ENCODE measurements at places on chromosomes 2 and 18. TPM values are rescaled to one million over a fixed set of nuclear protein-coding genes. Genes with fewer than 3 reads are reported as not detected.

- DNase-seq: no peak
Observed at GRCh38 chr2:160324917-160325316, 124.8 kb upstream of the ITGB6 start.

- DNase-seq: no peak
Observed at GRCh38 chr2:235498946-235499812, 5.3 kb downstream of the AGAP1 start.

DNA sequence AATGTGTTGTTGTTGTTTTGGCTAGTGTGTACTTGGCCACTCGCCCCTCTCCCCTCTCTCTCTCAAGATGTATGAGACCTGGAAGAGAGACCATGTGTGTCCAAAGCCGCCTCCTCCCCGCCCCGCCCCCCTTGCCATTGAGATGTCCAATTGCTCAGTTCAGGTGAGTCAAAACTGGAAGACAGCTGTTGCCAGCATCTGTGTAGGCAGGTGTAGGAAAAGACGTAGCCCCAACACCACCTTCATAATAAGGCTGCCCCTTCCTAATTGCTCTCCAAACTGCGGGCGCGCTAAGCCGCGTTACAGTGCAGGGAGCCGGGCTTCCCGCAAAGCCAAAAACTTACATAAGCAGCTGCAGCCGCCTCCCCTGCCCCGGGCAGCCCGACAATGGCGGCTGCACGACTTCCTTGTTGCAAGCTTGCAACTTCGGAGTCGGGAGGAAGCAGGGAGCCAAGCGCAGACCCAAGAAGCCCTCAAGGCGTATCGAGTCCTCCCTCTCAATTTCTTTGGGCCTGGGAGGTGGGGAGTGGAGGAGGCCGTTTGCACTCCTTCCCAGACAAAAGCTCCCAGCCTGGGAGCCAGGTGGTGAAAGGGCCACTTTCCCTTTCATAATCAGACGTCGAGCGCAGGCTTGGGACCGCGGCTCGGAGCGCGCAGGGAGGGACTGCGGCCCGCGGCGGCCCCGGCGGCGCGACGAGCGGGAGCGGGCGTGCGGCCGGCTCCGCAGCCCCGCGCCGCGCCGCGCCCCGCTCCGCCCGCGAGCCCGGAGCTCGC is 882 bp downstream of the ZBTB14 start:
- DNase-seq: peak; percentile 47

DNA sequence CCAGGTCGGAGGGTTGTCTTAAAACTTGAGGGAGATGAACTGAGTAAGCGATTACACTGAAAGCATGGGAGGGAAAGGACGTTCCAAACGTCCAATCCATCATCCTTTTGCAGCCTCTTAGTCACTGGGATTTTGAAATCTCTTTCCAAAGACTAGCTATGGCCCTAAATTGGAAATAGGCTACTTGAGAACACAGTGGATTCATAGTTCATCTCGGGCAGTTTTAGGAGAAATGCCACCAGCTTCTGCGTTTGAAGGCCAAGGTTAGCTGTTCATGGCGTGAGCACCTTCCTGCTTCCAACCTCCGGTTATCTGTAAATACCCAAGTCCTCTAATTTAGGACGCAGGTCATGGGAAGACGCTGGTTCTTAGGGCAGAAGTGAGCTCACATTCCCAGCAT is 821 bp upstream of the EML6 start:
- DNase-seq: no peak

DNA sequence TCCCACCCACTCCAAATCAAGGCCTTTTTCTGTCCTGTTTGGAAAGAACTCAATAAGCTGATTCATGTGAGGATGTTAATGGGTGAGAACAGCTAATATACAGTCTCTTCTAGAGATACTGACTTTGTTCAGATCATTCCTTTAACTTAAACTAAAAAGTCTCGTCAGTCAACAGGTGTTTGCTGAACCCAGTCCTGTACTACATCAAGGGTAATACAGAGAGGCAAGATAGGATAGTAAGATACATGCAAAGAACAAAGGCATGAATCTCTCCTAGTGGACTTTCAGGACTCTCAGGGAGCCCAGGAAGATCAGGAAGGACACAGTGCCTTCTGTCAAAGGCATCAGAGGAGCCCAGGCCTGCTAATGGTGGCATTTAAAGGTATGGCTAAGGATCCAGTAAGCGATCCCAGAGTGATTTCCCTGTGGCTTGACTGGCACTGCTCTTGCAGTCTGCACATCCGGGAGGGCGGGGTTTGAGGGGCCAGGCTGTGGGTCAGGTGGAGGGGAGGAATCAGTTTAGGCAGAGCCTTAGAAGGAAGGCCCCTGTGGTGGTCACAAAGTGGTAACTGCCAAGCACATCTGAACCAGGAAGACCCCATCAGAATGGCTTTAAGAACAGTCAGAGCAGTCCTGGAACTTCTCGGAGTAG is 54.0 kb downstream of the EPAS1 start:
- DNase-seq: no peak

- no peak for DNase-seq
Observed at GRCh38 chr2:119218478-119219064, 5.1 kb upstream of the STEAP3 start.

DNA sequence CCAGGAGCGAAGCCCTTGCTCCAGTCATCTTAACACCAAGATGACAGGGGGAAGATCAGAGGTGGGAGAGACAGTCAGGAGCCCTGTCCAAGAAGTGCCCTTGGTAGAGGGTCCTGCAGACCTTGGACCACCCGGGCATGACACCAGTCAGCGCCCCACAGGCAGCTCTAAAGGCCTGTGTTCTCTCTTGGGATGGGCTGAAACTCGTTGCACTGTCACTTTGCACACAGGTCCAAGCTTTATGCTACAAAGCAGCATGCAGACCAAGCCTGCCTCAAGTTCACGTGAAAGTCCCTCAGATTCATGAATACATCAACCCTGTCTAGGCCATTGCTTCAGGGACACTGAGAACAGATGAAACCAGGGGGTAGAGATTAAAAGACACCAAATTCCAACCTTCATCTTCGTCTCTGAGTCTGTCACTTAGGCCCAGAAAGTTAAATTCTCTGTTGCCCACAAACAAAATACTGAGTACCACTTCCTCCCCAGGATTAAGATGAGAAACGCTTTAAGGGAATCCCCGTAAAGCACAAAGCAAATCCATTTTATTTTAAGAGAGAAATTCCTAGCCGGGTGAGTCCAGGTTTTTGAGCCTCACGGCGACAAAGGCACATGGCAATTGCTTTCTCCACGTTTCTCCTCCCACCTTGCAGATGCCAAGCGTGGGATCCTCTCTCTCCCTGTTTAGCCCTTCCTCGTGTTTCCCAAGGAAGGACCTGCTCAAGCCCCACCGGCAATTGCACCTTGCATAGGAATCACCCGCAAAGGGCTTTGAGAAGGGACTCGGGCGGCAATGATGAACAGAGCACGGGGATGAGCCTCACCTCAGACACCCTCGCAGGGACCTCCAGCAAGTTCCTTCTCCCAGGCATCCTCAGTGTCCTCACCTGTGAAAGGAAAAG is 75.0 kb upstream of the ID2 start:
- no peak for DNase-seq

DNA sequence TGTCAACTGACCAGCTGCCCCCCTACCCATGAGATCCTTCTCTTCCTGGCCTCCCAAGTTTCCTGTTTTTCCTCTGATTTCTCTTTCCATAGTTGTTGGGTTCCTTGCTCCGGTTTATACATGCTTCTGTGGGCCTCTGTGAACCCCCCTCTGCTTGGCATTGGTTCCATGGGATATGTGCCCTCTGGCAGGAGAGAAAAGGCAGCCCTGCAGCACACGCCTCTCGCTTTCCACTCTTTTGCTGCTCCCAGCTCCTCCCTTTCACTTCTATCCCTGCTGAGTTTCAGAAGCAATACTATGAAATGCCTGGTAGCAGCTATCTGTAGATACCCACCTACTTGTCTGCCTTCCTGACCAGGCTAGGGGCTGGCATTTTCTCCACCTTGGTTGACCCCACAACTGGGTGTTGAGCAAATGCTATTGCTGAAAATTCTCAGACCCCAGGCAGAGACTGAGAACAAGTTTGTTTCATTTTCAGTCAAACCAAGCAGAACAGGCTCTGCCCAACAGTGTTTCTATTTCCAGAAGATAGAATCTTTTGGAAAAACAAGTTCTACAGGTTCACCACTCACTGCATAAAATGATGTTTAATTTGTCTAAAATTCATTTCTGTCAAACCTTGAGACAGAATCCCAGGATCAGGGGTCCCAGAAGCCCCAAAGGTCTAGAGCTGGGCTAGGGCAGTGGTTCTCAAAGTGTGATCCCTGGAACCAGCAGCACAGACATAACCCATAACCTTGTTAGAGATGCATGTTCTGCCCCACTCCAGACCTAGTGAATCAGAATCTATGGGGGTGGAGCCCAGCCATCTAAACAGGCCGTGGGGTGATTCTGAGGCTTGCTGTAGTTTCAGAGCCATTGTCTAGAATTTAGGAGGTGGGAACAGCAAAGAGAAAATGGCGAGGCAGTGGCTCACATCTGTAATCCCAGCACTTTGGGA is 13.4 kb downstream of the CAPG start:
- DNase-seq: no peak

DNA sequence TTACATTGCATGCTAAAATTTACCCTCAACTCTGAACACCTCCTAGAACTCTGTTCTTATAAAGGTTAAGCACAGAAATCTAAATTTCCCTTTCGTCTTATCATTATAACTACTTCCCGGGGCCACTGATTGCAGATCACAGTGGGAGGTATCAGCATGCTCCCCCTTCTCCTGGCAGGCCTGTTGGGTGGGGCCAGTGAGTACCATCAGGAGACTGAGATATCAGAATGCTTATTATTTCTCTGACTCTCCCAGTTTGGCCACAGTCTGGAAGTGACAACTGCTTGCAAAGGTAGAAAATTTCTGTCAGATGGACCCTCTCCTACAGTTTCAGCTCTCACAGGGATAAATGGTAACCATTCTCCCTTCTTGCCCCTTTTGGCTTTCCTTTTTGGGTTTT is 62.6 kb downstream of the DSEL start:
- DNase-seq: no peak

GRCh38 chr2:182057002-182057401 is 71.3 kb downstream of the PPP1R1C start:
- DNase-seq: no peak

DNA sequence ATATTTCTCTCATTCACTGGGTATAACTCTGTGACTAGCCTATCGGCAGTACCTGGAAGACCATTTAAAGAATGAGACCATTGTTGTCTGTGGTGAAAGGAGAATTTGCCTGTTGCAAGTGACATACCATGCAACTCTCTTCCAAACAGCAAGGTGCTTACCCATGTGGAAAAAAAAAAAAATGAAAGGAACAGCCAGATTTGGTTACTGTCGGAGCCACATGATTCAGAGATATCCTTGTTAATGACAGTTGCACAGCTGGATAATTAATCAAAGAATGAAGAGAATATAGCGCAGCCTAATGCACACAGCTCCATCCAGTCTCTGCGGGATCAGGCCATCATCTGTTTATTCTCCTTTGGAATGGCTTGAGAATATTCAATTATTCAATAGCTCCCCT is 141.8 kb downstream of the HRH4 start:
- DNase-seq: no peak

DNA sequence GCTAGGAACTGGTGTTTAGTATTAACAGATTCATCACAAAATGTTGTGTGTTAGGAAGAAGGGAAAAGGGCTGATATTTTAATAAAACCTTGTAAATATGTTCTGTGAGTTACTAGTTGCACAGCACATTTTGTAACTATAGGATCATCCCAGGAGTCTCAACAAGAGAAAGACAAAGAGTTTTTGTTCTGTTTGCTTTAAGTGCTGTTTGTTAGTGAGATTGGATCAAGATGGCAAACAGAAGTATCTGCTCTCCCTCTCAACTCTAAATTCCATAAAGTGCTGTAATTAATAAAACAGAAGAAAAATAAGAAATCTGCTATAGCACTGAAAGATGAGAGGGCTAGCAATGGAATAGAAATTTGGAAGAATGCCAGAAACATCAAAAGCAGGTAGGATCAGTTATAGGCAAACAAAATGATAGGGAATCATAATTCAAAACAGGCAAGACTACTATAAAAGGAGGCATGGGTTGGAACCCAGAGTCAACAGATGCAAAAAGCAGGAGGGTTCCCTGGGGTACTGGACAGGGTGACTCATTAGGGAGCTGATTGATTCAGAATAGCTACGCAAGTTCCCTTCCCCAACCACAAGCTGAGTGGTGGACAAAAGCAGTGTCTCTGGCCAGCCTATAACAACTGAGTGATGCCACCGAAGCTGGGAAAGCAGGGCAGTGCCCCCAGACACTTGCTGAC is 75.8 kb downstream of the DYNC1I2 start:
- DNase-seq: no peak

GRCh38 chr2:174717916-174718315 is 46.4 kb downstream of the CHRNA1 start:
- no peak for DNase-seq

- peak; percentile 64 for DNase-seq
Observed at GRCh38 chr2:38528008-38528442, 74.7 kb downstream of the HNRNPLL start.

DNA sequence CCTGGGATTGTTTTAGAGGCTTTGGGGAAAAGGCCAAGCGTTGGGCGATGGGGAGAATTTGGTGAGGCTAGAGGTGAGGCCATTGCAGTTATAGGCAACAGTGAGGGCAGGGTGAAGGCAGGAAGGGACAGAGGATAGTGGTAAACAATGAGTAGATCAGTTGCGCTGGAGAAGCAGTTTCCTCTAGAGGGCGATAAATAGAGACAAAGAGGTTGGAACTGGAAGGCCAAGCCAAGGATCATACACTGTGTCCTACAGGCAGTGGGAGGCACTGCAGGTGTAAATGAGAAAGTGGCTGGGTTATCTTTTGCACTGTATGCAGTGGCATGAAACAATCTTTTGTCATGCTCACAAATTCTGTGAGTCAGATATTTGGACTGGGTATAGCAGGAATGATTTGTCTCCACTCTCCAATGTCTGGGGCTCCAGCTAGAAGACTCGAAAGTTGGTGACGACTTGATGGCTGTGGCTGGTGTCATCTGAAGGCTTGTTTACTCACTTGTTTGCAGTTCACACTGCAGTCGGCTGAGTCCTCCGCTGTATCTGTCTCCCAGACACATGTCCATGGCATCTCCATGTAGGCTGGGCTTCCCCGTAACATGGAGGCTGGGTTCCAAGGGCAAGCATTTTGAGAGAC is 82.1 kb downstream of the TNP1 start:
- DNase-seq: no peak

DNA sequence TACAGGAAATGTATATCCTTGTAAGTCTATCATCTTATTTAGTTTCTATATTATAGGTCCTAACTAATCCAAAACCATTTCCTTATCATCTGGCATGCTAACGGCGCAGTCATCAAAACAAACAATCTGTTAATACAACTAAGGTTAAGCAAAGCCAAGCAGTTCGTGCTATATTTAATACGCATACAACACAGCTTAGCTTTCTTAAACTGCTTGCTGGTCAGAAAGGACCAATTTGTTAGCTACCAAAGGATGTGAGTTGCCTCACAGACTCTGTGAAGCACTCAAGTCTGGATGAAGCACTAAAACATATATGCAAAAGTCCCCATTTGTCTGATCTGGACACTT is 67.0 kb downstream of the ZEB2 start:
- DNase-seq: no peak

GRCh38 chr2:138084206-138084605 is 119.9 kb downstream of the HNMT start:
- no peak for DNase-seq

- no peak for DNase-seq
Observed at GRCh38 chr2:109021895-109022300, 32.9 kb upstream of the EDAR start.

GRCh38 chr2:235640377-235640776 is 146.5 kb downstream of the AGAP1 start:
- no peak for DNase-seq

Gene MEIS1
- 110 TPM for total RNA-seq

Gene NDC80
- 21.2 TPM for total RNA-seq

Gene SUCLG1
- 50.9 TPM for total RNA-seq

Gene CNNM3
- 21.1 TPM for total RNA-seq

Gene GALNT13
- not detected for total RNA-seq

Gene TANC1
- total RNA-seq: 34.7 TPM

Gene TRAPPC8
- 51.2 TPM for total RNA-seq

Measured in uterus (tissue), 4 donors.